ENCODE measurements at places on chromosomes 2 and 18.

DNA sequence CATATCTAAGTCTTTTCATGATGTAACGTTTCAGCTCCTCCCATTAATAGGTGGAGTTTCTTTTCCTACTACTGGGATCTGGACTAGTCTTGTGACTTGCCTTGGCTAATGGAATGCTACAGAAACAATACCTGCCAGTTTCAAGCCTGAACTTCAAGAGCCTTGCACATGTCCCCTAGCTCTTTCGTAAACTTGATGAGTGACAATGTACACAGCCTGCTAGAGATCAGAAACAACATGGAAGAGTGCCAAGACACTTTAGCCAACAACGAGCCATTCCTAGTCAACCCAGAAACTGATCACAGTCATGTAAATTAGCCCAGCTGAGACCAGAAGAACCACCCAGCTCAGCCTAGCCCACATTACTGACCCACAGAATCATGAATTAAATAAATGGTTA is 24.8 kb upstream of the STK39 start:
- no peak for DNase-seq

DNA sequence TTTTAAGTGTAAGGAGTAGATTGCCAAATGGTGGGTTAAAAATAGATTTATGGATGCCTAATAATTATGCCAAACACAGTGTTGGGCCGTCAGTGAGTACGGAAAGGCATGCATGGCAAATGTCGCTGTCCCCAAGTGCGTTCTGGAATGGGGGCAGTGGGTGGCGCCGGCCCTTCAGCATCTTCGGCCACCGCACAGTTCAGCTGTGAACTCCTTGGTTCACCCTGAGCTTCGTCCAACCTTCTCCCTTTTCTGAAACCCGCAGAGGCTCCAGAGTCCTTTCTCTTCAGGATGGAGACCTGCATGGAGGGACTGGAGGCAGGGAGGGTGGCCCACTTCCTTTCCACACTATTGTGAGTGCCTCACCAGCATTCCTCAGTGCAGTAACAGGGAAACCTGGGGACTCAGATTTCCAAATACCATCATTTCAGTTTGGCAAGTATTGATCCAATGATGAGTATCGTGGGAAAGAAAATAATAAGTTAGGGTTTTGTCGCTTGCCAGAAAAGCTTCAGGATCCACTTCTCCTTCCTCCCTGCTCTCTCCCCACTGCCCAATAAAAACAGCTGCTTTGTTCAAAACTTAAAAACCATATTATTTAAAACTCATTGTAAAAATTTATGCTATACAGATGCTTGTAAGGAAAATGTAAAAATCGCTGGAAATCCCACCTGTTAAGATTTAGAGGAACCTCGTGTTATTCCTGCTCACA is 74.6 kb upstream of the TXNDC2 start:
- DNase-seq: no peak

DNA sequence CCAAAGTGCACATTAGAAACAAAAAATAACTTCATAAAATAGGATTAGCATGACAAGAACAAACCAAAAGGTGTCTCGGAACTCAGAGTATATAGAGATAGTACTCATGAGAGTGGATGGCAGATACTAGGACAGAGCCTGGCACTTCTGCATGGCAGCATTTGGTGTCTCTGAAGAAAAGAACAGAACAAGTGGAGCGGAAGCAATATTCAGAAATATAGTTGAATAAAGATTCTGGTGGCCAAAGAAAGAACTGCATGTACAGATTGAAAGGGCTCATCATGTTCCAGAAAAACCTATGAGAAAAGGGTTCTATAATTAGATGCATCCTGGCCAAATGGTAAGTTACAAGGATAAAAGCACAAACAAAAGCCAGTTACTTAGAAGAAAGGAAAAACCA is 90.9 kb downstream of the CCDC138 start:
- no peak for DNase-seq

- no peak for DNase-seq
Measured at GRCh38 chr2:9370746-9371145, 52.6 kb downstream of the ITGB1BP1 start.

GRCh38 chr18:58353581-58353980 is 275.3 kb downstream of the ALPK2 start:
- no peak for DNase-seq

DNA sequence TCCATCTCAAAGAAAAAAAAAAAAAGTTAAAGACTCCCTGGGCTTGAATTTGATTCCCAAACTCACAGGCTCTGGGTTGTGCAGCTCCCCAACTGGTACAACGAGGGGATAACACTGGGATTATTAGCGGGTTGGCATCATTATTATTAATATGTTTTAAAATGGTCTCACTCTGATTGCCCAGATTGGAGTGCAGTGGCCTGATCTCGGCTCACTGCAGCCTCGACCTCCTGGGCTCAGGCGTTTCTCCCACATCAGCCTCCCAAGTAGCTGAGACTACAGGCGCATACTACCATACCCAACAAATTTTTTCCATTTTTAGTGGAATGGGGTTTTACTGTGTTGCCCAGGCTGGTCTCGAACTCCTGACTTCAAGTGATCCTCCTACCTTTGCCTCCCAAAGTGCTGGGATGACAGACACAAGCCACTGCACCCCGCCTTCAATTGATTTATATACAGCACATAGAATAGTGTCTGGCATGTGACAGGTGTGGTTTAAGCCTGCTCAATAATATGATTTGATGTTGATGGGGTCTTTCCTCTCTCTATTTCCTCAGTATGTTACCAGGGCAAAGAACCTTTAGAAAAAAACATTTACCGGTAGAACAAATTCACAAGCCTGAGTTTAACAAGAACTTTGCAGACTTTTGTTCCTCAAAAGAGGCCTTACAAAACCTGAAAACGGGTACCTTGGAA is 12.2 kb downstream of the MYCN start:
- DNase-seq: no peak

- DNase-seq: no peak
Measured at GRCh38 chr2:100662866-100663265, 100.1 kb downstream of the PDCL3 start.

DNA sequence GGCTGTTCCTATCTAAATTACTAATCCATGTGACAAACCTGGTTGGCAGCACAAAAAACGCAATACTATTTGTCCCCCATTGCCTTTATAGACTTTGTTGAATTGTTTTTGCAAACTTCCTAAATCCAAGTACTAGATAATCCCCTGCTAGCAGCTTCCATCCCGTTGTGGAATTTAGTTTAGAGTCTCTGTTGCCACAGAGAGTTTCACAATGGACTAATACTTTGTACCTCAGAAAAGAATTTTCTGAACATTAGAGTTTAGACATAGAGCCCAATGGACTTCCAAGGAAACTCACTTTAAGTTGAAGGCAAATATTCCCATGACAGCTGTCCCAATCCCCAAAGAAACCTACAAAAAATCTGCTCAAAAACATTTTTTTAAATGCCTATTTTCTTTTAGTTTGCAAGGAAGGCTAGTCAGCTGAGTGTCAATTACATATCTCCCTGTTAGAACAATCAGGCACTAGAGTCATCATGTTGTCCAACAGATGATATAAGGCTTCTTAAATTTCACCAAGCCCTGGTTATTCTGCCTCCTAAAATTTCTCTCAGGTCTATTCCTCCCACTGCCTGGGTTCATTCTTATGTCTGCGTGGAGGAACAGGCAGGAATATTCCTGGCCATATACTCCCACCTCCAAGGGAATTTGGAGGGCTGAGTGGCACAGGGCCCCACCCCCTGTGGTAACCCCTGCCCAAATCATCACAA is 27.2 kb downstream of the RNF152 start:
- no peak for DNase-seq

Data from stimulated activated naive CD4-positive, alpha-beta T cell treated with Interleukin-2 at 50 U/mL for 16 hours (primary cell).